ENCODE measurements at places on chromosomes 4 and X.

GRCh38 chr4:90234916-90235547 lies 107.8 kb downstream of the CCSER1 start:
- no peak for DNase-seq

DNA sequence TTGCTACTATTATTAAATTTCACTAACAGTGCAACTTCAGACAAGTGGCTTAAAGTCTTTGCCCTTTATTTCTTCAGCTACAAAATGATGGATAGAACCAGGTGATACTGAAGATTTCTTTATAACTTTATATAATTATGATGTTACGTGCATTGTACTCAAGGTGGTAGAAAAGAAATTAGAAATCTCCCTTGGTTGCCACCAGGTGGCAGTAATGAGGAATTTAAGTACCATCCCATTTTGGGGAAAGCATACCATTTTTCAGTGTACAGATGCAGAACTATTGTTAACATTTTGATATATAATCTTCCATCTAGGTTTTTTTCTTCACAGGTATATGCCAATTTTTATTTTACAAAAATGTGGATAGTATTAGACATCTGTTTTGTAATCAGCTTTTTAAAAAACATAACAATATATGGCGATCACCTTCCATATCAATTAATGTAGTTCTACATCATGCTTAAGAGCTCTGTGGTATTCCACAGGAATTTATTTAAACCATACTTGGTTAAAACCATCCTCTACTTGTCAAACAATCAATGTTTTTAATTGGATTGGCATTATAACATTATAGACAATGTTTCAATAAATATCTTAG lies 37.7 kb upstream of the RAB33B start:
- DNase-seq: no peak

GRCh38 chr4:169791062-169791461 lies 33.3 kb upstream of the HPF1 start:
- DNase-seq: no peak

GRCh38 chr4:8427761-8428287 lies 12.7 kb downstream of the ACOX3 start:
- DNase-seq: no peak

DNA sequence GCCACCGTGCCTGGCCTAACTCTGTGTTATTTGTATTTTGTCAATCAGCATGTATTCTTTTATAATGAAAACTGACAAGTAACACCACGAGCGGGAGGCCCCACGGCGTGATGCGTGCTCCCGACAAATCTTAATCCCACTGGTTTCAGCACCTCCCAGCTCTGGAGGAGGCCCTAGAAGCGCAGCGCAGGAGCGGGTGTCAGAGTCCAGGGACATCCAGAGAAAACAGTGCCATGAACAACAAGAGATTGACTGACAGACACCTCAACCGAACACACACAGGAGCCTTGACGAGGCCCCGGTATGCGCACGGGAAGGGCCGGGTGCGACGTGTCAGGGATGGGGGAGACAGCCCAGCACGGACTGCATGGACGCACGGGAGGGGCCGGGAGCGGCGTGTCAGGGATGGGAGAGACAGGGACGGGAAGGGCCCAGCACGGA lies 23.0 kb downstream of the GAK start:
- no peak for DNase-seq

DNA sequence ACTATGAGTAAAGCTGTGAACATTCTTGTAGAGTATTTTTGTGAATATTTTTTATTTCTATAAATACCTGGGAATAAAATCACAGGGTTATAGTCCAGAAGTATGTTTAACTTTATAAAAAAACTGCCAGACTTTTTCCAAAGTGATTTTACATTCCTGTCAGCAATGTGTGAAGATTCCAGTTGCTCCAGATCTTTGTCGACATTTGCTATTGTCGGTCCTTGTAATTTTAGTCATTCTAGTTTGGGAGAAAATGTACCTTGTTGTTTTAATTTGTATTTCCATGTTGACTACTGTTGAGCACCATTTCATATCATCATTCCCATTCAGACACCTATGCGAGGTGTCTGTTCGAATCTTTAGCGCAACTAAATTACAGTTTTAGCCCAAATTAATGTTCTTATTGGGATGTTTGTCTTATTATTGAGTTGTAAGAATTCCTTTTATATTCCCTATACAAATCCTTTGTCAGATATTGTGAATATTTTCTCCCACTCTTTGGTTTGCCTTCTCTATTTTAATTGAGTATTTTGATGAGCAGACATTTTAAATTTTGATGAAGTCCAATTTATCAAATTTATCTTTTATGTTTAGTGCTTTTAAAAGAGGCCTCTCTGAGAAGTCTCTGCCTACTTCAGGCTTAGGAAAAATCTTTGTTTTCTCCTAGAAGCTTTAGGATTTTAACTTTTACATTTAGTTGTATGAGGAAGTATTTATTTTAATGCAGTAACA lies 2.6 kb downstream of the CEP135 start:
- no peak for DNase-seq

DNA sequence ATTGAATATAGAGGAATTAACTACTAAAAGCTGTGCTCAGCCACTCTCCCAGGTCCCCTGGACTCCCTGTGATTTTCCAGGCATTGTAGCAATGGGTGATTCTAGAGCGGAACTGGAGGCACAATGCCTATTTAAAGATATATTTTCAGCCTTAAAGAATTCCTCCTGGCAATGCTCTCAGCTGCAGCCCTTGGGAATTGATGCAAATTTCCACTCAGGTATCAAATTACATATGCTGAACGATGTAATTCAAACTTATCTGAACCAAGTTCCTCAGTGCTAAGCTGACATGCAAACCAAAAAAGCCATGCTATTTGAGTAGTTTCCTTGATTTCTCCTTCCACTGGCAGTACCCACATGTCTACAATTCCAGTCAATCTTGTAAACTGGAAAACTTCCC lies 86.3 kb upstream of the GABRA3 start:
- DNase-seq: no peak

- DNase-seq: no peak
Observed at GRCh38 chr4:168538632-168539031, 41.8 kb downstream of the PALLD start.

DNA sequence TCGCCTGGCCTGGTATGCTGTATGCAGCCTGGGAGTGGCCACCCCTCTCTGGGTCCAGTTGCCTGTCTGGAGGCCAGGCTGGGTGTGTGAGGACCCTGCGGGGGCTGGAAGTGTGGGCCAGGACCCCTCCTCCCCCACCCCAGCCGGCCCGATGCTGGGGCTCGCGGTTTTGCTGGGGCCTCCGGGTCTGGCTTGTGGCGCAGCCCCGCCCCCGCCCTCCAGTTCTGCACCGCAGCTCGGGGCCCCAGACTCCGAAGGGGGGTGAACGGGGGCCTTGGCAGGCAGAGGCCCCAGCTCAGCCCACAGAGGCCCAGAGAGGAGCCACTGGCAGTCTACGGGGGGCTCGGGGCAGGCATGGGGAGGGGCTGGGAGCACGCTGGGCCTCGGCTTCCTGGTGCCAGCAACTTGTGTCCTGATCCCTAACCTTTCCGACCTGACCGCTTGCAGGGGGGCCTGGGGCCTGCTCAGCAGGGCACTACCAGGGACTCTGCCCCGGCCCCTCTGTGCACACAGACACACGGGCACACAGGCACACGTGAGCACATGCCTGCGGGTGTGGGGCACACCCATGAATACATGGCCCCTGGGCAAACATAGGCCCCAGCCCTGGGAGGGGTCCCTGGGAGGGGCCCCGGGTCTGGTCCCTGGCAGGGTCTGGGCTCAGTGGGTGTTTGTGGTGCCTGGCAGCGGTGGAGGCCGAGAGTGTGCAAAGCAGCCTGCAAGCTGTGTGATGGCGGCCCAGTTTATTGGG lies 21.4 kb upstream of the FGFR3 start:
- no peak for DNase-seq

DNA sequence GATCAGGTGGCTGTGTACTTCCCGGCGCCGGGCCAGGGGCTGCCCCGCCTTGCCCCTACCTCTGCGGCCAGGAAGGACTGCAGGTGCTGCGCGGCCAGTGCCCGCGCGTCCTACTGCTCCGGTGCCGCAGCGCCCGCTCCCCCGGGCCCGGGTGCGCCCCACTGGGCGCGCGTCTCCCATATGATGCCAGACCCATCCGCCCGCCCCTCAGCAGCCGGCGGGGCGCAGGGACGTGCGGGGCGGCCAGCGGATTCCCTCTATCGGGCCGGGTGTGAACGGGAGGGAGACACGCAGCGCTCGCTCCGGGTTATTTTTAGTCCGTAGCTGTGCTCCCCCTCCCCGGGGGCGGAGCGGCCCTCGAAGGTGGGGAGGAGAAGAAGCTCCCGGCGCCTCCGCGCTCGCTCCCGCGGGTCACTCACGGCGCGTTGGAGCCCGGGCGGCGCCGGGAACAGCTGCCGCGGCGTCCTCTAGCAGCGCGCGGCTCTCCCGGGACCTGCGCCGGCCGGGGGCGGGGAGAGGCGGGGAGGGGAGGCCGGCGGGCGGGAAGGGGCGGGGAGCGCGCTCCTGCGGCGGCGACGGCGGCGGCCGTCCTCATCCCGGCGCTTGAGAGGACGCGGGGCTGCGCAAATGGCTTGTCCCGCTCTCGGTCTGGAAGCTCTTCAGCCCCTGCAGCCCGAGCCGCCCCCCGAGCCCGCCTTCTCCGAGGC lies 103.6 kb downstream of the UCHL1 start:
- DNase-seq: no peak

- DNase-seq: no peak
Observed at GRCh38 chrX:134023851-134024281, 38.5 kb upstream of the GPC3 start.

DNA sequence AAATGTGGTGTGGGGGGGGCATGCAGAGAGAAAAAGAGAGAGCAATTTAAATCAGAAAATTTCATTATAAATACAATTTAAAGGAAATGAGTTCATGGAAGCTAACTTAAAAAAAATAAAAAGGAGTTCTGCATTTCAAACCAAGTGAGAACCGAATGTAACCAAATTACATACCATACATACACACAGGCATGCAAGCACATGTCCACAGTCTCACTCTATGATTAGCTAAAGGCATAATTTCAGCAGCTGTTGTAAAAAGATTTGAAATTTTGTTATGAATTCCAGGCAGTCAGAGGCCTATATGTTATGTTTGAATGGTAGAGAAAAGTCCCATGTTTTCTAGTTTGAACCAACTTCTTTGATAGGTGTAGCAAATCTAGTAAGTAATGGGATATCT lies 611.6 kb upstream of the ADGRL3 start:
- no peak for DNase-seq

GRCh38 chr4:141898346-141898745 lies 262.0 kb downstream of the IL15 start:
- DNase-seq: no peak

DNA sequence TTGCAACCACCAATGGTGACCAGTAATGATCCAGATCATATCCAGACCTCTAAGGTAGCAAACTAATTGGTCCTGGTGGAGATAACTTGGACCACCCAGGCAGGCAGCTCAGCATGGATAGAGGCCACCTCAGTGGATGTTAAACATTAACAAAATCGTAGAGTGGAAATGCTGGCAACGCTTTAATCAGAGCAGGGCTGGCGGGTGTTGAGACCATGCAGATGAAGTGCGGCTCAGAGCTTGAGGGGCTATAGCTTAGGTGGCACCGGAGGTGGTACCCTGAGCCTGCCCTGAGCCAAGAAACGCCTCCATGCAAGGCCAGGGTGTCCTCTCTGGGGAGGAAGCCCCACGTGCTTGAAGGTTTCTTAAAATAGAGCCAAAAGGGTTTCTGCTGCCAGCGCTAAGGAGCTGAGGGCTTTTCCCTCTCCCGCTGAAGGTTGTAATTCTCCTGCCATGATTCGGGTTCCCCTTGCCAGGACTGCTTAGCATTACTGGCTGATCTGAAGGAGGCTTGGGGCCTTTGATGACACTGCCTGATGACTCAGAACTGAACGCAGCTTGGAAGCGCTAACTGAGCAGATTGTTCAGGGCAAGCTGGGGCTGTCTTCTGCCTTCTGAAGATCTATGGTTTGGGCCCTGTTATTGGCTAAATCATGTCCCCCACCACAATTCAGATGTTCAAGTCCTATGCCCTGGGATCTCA lies 177.8 kb upstream of the ATP6AP2 start:
- DNase-seq: no peak

DNA sequence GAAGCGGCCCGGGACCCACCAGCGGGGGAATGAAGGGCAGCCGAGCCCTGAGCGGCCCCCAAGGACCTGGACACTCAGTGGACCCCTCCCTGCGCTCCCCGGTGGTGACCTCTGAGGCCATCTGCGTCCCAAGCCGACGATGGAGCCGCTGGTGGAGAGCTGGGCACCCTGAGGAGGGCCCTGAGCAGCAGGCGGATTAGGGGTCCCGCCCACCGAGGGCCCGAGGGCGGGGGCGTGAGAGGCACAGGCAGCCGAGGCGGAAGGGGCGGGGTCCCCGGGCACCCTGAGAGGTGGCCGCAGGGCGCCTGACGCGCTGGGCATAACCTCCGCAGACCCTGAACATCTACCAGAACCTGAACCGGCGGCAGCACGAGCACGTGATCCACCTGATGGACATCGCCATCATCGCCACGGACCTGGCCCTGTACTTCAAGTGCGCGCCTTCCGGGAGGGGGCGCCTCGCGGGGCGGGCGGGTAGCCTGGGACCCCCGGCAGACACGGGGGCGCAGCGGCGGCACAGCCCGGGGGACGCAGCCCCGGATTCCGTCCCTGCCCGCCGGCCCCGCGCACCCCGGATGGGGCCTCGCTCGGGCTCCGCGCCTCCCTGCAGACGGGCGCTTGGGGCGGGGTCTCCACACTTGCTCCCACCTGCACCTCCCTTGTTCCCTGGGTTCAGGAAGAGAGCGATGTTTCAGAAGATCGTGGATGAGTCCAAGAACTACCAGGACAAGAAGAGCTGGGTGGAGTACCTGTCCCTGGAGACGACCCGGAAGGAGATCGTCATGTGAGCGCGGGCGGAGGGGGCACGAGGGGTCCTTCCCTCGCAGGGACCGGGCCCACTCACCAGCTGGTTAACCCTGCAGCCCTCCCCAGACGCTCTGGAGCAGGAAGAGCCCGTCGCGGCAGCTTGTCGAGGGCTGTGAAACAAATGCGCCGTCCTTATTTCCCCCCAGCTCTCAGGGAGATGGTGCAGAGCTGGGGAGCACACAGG lies 10.3 kb downstream of the ATP5ME start:
- DNase-seq: peak; percentile 58

DNA sequence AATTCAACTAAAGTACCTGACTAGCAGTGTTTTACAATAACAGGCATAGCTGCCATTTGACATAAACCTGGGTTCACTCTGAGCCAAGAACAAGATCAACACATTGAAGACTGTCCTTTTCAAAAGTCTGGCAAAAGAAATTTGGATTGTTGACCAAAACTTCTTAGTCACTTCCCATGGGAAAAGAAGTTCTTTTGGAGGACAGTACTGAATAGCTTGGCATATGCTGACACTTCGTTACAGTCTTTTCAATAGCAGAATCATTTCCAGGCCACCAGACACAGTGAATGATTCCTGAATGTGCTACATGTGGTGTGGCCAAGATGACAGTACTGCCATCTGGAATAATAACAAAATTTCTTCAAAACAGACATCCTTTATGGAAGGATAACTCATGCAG lies 560.3 kb downstream of the GRID2 start:
- no peak for DNase-seq

GRCh38 chrX:145751943-145752342 lies 65.7 kb upstream of the SLITRK2 start:
- DNase-seq: no peak

DNA sequence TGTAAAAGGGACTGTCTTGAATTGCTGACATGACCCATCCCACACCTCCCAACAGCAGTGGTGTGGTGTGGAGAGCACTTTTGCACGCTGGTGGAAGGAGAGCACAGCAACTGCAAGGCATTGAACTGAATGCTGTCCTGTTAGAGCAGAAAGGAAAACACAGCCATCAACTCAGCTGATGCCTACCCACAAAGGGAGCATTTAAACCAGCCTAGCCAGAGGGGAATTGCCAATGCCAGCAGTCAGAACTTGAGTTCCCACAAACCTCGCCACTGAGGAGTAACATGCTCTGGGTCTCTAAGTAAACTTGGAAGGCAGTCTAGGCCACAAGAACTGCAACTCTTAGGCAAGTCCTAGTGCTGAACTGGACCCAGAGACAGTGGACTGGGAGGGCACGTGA lies 31.9 kb downstream of the MAGED4 start:
- DNase-seq: no peak
